Foreskin keratinocyte (primary cell): ENCODE measurements at places on chromosomes 16 and 17.

- DNase-seq, result peak; percentile 88
Measured at GRCh38 chr16:85615014-85615851, 2.1 kb downstream of the GSE1 start.

DNA sequence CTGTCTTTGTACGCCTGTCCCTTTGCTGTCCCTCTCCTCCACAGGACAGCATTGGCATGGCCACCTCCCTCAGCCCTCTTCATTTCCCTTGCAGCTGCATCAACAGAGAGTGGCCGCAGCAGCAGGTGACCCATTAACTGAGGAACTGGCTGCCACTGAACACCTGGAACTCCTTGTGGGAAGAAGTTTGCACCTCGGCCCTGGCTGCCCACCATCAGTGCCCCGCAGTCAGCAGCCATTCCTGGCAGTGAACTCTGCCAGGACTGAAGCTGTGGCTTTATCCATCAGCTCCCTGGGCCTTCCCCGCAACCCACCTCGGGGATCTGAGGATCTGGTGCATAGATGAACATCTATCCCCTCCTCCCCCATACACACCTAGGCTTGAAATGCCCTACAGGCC, 13.1 kb upstream of the RNF135 start:
- no peak for DNase-seq

- no peak for DNase-seq
Measured at GRCh38 chr17:34633351-34633750, 54.0 kb downstream of the TMEM132E start.

- no peak for DNase-seq
Measured at GRCh38 chr17:75591722-75592302, 4.2 kb downstream of the MYO15B start.

GRCh38 chr16:15607700-15608396, 35.1 kb downstream of the MARF1 start:
- DNase-seq, result no peak

GRCh38 chr16:57997528-57998265, 2.8 kb downstream of the ZNF319 start:
- DNase-seq, result no peak
